Stimulated activated CD8-positive, alpha-beta memory T cell treated with anti-CD3 and anti-CD28 coated beads, Interleukin-15, amount 100 ng/mL, for 24 hours (primary cell): ENCODE measurements at places on chromosomes 11 and 22.

DNA sequence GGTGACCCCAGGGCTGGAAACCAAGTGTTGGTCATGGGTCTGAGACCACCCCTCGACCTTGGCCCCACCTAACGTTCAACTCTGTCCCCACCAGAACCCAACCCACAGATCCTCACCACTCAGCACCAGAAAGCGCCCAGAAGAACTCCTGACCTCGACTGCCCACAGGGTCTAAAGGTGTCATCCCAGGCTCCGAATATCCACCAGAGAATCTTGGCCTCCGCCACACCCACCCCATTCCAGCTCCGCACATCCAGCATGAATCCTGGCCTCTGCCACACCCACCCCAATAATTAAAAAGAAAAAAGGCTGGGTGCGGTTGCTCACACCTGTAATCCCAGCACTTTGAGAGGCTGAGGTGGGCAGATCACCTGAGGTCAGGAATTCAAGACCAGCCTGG, 1.3 kb downstream of the CERK start:
- DNase-seq: no peak

DNA sequence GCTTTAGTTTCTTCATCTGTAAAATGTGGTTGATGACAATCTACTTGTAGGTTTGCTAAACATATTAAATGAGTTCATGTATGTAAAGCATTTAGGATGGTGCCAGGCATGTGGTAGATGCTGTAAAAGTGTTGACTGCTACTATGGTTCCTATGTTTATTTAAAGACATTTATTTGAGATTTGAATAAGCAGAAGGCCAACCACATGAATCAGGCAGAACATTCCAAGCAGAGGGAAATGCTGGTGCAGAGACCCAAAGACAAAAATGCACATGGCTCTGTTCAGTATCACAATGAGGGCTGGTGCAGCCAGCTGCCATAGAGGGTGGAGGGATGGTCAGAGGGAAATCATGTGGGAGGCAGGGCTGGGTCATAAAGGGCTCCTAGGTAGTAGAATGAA, 156.2 kb upstream of the PDGFD start:
- DNase-seq: no peak

- DNase-seq: no peak
These were observed 1.5 kb downstream of the TBC1D10A start for GRCh38 chr22:30325065-30325720.

DNA sequence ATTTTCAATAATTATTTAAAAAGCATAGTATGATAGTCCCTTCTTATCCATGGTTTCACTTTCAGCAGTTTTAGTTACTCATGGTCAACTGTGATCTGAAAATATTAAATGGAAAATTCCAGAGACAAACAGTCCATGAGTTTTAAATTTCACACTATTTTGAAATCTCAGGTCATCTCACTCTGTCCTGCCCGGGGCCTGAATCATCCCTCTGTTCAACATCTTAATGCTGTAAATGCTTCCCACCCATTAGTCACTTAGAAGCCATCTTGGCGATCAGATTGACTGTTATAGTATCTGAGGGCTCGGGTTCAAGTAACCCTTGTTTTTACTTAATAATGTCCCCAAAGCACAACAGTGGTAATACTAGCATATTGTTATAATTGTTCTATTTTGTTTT, 1509.3 kb downstream of the FAM181B start:
- no peak for DNase-seq

DNA sequence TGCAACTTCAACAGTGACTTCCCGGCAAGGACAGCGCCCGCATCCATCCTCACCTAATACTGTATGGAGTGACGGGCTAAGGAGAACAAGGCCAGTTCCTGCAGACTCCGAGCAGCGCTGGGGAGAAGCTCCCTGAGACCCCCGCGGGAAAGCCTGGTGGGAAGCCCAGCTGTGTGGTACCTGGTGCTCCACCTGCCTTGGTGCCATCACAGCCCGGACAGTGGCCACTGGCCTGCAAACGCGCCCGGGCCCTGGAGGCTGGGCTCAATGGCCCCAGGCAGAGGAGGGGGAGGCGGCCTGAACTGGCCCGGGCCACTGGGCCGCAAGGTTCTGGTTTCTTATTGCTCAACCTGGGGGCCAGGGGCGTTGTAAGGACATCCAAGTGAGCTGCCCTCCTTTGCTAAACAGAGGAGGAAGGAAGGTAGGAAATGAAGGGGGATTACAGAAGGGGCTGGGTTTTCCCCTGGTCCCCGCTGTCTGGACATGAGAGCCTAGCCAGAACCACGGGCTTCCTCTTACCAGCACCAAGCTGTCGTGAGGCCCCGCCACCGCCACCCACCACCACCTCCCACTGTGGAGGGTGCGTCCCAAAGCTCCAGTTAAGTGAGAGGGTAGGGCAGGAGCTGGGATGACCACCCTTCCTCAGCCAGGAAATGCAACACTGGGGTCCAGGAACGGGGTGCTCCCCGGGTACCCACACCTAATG, 8.5 kb upstream of the CDC42BPG start:
- no peak for DNase-seq

DNA sequence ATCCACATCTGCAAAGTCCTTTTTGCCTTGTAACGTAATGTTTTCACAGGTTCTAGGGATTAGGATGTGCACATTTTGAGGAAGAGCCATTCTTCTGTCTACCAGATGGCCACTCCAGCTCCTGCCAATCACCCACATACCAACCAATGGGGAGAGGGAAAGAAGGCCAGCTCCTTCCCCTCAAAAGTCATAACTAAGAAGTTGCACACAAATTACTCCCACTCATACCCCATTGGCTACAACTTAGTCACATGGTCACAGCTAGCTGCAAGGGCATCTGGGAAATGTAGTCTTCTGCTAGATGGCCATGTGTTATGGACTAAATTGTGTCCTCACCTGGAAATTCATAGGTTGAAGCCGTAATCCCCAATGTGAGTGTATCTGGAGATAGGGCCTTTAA, 15.4 kb upstream of the MYOD1 start:
- no peak for DNase-seq

- DNase-seq: no peak
These were observed 9.1 kb downstream of the TRPT1 start for GRCh38 chr11:64216879-64217278.

DNA sequence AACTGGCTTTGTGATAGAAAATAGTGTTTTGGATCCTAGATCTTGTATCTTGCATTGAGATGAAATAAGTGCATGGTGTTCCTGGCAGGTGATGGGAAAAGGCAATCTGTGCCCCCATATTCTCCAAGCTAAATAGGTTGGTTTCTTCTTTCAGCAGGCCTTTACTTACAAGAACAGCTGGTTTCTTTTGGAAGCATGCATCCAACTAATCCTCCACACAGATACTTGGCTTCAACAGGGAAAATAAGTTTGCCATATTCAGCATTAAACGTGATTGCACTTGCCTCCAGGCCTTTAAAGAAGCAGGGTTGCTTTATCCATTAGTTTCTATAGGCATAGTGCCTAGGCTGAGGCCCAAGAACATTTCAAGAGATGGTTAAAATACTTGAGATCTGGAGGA, 59.9 kb downstream of the APIP start:
- no peak for DNase-seq

DNA sequence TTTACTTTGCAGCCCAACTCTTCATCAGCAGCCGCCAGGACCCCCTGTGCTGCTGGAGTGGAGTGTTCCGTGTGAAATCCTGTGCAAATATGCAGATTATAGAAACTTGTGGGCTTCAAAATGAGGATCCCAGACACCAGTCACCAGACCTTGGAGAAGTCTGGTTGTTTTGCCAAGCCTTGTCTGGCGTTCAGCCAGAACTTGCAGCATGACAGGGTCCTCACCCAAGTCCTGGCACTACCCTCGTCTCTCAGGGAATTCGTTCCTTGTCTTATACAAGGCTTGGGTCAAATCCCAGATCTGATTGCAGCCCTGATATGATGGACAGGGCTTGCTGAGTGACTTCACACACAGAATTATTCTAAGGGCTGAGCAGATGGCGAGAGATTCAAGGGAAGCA, 18.9 kb downstream of the SHISAL1 start:
- no peak for DNase-seq

GRCh38 chr11:118343248-118343647, 743 bp upstream of the CD3D start:
- DNase-seq: no peak

- DNase-seq: no peak
These were observed 191.6 kb upstream of the PGR start for GRCh38 chr11:101321222-101321621.

DNA sequence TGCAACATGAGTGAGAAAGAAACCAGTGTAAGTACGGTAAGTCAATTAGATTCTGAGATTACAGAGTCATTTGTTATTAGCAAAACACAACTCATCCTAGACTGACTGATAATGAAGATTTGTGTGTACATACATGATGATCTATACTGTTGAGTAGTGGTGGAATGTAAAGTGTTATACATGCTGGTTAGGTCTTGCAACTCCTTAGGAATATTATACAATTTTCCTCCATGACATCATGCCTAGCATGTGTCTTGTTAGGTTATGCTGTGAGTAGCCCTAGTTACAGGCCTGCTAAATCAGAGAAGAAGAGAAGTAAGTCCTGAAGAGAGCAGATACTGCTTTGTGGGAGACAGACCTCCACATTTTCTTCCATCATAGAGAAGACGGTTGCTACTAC, 880.6 kb downstream of the LUZP2 start:
- no peak for DNase-seq

DNA sequence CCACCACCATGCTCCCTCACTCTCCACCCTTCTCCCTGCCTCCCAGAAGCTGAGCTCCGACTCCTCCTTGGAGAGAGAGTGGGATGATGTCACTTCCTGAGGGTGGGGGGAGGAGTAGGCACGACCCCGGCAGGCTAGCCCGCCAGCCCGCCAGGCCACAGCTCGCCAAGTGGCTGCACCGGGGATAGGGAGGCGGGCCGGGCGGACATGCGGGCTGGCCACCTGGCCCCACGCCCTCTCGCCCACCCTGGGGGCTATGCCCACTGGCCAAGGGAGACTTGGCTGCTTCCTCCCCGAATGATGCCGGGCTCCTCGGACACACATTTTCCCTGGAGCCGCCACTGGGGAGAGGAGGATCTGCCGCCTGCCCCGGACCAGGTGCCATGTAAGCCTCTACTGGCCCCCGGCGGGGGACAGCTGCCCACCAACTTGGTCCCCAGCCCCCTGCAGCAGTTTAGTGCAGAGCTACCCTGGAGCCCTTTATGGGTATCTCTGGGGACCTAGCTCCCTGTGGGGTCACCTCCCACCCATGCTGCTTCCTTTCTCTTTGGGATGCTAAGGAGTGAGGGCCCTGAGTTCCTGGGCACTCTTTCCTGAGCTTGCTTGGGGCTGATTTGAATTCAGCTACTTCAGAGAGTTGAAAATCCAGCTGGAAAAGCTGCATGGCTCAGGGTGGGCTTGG, 33.7 kb upstream of the MYRF start:
- DNase-seq: no peak

DNA sequence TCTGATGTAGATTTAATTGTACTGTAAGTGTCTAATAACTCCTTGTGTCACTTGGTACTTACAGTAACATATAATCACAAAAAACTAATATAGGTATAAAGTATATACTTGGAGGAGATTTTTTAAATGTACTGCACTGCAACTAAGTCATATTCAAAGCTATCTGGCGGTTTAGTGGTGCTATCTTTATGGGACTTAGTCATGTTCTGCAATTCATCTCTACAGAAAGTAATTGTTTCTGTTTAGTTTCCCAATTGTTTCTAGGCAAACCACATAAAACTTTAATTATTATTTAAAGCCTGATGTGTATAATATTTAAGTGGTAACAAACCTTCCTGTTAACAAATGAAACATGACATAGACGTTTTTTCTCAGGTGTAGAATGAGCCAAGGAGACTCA, 8.0 kb downstream of the PAFAH1B2 start:
- no peak for DNase-seq

- no peak for DNase-seq
These were observed 5.6 kb upstream of the GRIK4 start for GRCh38 chr11:120505801-120506425.

DNA sequence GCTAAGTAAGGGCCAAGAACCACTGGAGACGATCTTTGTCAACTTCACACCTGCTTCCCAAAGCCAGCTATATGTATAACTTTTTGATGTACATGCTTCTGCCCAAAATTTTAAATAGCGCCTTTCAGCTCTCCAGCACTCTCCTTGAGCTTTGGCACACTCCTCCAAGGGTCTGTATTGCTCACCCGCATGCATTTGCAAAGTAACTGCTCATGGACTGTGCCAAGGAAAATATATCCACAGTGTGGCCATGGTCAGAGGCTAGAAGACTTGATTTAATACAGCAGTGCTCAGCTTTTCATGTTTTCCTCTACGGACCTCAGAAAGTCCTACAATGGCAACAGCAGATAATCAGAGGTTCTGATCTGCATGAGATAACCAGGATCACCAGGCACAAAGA, 550.1 kb downstream of the SOX6 start:
- DNase-seq: no peak

DNA sequence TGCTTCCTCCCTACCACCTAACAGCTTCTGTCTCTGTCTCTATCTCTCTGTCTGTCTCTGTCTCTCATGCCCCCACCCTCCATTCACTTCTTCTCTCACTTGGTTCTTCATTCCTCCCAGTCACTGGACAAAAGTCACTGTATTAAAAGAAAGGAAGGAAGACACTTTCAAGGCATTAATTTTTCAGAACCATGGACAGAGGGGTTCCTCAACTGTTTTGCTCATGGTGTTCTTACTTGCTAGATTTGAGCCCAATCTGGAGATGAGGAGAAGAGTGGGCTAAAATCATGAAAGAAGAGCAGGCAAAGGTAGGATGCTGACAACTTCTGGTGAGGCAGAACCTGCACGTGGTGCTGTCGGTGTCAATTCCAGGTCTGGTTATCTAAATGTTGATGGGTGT, 116.7 kb upstream of the LARGE1 start:
- no peak for DNase-seq

- DNase-seq: no peak
These were observed 125.6 kb downstream of the SPATA19 start for GRCh38 chr11:133719532-133720235.

DNA sequence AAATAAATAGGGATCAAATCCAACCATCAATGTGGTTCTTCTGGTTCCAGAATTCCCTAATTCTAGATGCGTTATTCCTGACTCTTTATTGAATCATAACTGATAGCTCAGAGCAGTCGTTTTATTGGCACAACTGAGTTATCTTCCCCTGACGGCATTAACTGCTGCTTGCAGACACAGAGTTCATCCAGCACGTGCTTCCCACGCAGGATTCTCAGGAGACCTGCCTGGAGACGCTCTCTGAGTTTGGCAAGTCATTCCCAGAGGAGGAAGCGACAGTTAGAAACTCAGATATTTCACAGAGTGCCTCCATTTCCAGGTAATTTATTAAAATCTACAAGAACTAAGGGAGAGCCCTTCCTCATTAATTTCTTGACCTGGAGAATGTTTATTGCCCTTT, 35.4 kb upstream of the PHF21B start:
- DNase-seq: no peak

DNA sequence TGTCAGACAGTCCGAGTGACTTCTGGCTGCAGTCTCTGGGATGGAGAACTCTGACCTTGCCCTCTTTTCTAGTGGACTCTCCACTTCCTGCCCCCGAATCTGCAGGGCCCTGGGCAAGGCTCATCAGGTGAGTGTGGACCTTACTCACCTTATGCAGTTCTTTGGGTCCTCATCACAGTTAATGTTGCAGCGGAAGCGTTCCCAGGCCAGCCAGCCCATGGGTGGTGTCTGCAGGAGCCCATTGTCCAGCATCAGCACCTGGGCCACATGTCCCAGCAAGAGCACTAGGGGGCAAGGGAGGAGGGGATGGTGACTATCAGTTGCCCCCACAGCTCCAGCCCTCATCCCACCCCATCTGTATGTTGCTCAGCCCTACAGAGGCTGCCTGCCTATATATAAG, 2.3 kb downstream of the NAGA start:
- no peak for DNase-seq

- DNase-seq: no peak
These were observed 2.4 kb upstream of the ATP5MG start for GRCh38 chr11:118398791-118399559.
